Esophagus squamous epithelium (tissue), 5 donors: ENCODE measurements at places on chromosomes 16 and 17.

GRCh38 chr17:68349157-68349556 lies 57.9 kb downstream of the ARSG start:
- DNase-seq, result no peak

GRCh38 chr17:55895112-55895759 lies 144.4 kb downstream of the PCTP start:
- no peak for DNase-seq

GRCh38 chr17:62715882-62716390 lies 88.5 kb downstream of the MRC2 start:
- DNase-seq, result no peak

GRCh38 chr17:79183293-79184158 lies 108.9 kb downstream of the ENGASE start:
- DNase-seq, result no peak

GRCh38 chr17:3917391-3917931 lies 1.2 kb upstream of the P2RX1 start:
- no peak for DNase-seq

DNA sequence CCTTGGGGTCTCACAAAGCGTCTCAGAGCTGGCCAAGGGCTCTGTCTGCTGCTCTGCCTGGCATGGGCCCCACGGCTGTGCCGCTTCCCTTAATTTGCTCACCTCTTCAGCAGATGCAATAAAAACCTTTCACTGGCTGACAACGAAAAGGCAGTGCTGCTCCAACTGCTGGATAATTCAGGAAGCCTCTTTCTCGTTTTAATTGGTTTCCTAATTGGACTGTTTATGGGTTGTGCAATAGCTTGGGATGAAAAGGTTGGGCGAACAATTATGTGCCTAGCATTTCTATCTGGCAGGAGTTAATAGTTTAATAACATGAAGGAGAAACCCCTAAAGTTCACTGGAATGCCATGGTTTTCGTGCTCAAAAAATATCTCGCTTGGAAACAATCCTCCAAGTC lies 234.1 kb upstream of the IRX5 start:
- no peak for DNase-seq

- DNase-seq, result no peak
Measured at GRCh38 chr17:8220783-8221662, 10.6 kb upstream of the AURKB start.

GRCh38 chr17:64653985-64654355 lies 8.1 kb downstream of the SMURF2 start:
- DNase-seq, result no peak

- no peak for DNase-seq
Measured at GRCh38 chr17:7435676-7436555, 681 bp downstream of the TMEM102 start.

DNA sequence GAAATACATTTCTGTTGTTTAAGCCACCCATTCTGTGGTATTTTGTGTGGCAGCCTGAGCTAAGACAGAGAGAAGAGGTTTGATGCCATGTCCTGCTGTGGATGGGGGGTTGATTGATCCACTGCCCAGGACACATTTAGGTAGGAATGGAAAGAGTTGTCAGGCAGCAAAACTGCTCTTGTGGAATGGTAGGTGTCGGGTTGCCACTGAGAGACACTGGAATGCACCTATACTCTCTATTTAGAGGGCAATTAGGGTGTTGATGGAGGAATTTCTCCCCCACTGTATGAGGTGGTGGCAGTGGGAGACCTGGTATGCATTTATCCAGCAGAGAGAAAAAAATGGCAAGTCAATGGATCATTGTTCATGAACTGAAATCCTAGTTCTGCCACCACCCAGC lies 30.9 kb downstream of the CBLN1 start:
- DNase-seq, result no peak

DNA sequence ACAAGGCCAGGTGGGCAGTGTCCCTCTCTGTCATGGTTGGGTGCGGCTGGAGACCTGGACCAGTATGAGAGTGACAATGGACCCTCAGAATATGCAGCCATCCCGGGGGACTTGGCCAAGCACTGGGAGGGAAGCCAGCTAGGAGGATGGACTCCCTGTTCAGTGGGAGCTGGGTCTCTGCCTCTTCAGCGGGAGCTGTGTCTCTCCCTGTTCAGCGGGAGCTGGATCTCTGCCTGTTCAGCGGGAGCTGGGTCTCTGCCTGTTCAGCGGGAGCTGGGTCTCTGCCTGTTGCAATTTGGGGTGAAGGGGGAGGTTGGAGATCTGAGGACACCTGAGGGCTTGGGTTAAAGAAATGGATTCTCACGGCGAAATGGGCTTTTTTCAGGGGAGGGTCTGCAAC lies 3.8 kb upstream of the PRSS33 start:
- DNase-seq, result no peak

- peak; percentile 77 for DNase-seq
Measured at GRCh38 chr17:3004150-3004801, 59.1 kb downstream of the OR1D5 start.

DNA sequence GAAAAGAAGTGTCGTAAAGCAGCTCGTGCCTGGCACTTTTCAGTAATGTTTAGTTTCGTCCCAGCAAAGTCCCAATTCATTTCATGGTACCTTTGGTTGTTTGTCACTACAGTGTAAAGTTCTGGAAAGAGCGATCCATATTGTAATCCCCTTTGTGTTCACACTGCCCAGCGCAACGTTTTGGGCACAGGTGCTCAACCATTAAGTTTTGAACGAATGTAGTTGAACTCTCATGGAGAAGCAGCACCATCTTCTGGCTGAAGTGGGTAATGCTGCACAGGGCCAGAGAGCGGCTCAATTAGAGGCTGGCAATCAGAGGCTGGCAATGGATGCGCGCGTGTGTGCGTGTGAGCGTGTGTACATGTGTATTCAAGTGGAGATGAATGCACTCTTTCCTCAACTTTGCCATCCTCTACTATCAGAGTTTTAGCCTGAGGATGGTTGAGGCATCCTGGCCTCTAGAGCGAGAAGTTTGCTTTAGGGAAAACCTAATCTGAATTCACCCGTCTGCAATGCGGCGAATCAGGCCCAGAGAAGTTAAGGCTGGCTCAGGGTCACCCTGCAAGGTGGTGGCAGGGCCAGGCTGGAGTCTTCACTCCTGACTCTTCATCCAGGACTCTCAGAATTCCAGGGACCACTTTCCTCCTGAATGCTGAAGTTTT lies 29.9 kb downstream of the DYNLL2 start:
- no peak for DNase-seq

DNA sequence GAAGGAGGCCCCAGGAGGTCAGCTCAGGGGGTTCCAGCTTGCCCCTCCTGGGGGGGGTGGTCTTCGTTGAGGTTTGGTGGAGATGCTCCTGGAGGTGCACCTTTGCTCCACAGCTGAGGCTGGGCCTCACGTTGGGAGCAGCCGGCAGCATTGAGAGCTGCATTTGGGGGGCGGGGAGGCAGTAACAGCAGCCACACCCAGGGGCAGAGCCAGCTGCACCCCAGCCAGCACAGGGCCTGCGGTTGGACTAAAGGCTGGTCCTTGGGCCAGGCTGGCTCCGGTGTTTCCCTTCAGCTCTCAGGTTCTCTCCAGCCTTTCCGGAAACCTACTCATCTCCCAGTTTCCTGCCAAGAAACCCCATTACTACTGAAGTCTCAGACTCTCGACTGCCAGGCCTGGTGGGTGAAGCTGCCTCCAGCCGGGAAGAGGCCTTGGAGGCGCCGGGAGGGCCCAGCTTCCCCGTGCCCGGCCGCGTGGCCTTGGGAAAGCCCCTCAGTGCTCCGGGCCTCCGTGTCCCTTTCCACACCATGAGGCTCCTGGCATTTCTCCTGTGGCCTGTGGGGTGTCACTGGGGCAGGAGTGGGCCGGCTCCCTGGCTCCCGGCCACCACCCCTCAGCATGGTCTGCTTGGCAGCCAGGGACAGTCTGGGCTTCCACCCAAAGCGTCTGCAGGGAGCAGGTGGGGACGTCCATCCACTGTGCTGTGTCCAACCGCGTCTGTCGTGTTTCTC lies 14.0 kb upstream of the BAIAP2 start:
- DNase-seq, result no peak

DNA sequence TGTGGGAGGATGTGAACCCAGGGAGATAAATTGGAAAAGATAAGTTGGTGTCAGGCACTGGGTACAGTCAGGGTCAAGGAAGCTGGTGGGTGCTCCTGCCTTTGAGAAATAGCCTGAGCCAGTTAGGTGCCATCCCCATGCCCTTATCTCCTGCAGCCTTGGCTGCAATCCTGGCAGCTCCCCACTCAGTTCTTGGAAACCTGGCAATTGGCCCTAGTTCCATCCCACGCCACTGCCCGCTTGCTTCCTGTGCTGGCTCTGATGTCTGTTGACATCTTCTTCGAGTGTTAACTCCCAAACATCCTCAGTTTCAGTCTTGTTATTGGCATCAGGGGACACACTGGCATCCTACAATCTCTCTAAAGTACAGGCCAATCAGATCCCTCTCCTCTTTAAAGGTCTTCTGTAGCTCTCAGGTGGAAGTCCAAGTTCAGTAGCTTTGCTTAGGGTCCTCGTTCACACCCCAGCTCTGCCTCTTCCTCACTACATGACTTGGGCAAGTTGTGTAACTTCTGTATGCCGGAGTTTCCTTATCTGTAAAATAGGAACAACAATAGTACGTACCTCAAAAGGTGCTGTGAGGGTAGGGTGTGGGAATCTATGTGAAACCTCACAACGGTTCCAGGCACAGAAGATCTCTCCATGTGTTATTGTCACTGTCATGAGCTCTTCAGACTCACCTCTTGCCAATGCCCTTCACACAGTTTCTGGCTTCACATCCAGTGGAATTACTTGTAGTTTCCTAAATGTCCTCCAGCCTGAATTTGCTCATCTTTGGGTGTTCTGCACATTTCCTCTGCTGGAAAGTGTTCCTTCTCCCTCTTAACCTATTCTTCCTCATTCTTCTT lies 13.5 kb upstream of the PRKAR1A start:
- DNase-seq, result no peak

DNA sequence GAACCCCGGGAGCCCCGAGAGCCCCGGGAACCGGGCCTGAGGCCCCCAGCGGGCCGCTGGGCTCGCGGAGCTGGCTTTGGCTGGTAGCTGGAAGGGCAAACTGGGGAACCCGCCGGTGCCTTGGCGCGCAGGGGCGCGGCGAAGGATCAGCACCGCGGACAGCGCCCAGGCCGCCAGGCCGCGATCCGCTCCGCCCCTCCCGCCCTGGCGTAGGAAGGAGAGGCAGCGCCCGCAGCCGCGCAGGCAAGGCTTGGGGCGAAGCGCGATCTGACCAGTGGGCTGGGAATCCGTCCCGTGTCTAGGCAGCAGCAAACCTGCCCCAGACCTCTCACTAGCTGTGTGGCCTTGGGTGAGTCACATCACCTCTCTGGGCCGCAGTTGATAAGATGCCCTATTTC lies 331 bp upstream of the CCDC92B start:
- DNase-seq, result no peak

GRCh38 chr16:30794634-30795033 lies 7.6 kb upstream of the ZNF629 start:
- DNase-seq, result no peak

DNA sequence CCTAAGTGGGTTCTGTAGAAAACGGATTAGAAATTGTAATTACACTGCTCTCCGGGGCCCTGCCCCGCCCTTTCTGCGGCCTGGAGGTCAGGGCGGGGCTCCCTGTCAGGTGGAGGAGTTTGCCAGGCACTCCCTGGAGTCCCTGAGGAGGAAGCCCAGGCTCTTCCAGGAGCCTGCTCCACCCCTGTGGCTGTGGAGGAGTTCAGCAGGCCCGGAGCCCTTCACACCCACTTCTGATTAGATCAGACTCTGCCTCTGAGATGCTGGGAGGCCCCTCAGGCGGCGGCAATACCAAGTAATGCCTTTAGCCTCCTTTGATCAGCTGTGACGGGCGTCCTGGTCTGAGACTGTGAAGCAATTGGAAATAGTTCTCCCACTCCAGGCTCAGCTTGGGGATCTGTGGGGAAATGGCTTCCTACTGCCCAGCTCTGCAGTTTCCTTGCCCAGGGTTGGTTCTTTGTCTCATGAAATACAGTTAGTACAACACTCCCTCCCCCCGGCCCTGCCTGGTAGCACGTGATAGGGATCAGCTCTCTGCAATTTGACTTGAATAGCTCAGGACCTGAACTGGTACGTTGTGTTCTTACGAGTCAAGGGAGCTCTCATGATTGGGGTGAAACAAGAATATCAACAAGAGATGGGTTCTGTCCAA lies 22.3 kb downstream of the BAIAP2 start:
- no peak for DNase-seq

GRCh38 chr17:36641877-36642845 lies 40.8 kb downstream of the MRM1 start:
- no peak for DNase-seq

GRCh38 chr17:57259817-57260216 lies 3.5 kb downstream of the MSI2 start:
- no peak for DNase-seq

DNA sequence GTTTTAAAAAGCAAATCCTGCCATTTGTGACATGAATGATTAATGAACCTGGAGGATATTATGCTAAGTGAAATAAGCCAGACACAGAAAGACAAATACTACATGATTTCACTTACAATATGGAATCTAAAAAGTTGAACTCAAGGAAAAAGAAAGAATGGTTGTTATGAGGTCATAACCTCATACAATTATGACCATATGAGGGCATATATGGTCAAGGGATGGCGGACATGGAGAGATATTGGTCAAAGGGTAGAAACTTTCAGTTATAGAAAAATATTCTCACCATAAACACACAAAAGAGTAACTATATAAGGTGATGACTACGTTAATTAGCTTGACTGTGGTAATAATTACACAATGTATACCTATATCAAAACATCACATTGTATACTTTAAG lies 56.5 kb downstream of the MYO1D start:
- DNase-seq, result no peak

- DNase-seq, result no peak
Measured at GRCh38 chr16:26762594-26762993, 304.1 kb upstream of the C16orf82 start.

DNA sequence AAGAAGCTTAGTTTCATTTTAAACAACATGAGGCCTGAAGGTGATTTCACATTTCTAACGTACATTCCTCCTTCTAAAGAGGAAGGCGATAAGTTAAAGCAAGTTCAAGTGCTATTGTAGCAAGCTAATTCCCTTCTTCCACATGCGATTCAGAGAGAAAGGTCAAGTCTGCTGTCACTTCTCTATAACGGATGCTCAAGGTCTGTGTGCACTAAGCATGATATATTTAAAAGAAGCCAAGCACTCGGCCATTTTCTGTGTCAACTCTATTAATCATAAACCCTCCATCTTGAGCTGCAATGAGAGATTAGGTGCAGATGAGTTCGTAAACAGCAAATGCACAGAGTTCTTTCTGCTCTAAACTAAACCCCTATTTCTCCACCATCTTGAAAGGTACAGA lies 568.8 kb upstream of the ZFHX3 start:
- DNase-seq, result no peak
